ENCODE measurements at places on chromosomes 6 and 20.

GRCh38 chr6:3741477-3741871 is 10.0 kb downstream of the PXDC1 start:
- DNase-seq, result no peak

- no peak for DNase-seq
Measured at GRCh38 chr6:12709116-12709515, 7.5 kb upstream of the PHACTR1 start.

GRCh38 chr6:89970609-89971337 is 76.5 kb downstream of the GJA10 start:
- no peak for DNase-seq

DNA sequence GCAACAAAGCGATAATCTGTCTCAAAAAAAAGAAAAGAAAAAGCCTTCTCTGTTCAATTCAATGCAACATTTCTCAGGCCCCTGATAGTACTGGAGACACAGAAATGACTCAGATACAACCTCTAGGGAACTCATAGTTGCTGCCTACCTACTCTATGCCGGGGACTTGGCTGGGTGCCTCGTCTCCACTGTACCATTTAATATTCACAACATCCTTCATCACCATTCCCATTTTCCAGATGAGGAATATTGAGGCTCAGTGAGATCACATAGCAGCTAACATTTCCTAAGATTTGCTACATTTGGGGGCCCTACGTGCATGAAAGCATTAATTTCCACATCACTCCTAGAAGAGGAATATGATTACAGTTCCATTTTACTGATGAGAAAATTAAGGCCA is 7.5 kb downstream of the NOL4L start:
- DNase-seq, result no peak

GRCh38 chr20:602111-602970 is 7.8 kb downstream of the TCF15 start:
- DNase-seq, result no peak

DNA sequence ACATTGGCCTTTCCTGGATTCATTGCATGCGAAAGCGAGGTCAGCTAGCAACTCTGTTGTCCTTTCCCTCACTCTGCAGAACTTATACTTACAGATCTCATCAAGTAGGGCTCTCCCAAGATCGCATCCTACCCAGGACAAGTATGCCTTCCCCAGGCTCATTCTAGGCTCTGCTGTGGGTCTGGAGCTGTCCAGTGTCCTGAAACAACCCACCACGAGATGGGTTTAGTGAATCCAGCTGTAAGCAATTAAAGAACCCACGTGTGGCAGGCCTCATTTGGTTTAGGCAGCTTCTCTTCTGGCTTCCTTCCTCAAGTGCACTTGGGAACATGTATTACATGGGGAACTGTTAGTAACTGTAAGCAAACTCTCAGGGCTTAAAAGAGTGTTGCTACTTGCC is 406.5 kb upstream of the CHD6 start:
- no peak for DNase-seq

- no peak for DNase-seq
Measured at GRCh38 chr20:5156675-5157448, 30.1 kb downstream of the CDS2 start.

DNA sequence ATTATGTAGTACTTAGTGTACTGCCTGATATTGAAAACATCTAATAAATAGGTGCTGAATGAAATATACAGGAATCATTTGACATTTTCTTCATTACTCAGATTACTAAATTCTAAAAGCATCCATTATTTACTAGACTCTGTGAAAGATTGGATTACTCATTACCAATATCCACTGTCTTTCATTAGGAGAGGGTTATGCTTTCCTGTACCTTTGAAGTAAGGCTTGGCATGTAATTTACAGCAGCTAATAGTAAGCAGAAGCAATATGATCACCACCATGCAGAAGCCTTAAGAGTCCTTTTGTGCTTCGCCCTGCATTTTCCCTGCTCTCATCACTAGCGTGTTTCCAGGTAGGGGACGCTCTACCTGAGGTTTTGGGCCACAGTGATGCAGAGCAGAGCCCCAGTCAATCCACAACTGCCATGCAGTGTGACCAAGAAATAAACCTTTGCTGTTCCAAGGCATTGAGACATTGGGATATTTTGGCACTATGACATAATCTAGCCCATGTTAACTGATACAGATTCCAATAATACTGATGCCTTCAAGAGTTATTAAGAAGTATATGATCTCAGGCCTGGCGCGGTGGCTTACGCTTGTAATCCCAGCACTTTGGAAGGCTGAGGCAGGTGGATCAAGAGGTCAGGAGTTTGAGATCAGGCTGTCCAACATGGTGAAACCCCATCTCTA is 502.8 kb upstream of the MARCKS start:
- no peak for DNase-seq

- no peak for DNase-seq
Measured at GRCh38 chr20:3031524-3032147, 11.8 kb upstream of the GNRH2 start.

DNA sequence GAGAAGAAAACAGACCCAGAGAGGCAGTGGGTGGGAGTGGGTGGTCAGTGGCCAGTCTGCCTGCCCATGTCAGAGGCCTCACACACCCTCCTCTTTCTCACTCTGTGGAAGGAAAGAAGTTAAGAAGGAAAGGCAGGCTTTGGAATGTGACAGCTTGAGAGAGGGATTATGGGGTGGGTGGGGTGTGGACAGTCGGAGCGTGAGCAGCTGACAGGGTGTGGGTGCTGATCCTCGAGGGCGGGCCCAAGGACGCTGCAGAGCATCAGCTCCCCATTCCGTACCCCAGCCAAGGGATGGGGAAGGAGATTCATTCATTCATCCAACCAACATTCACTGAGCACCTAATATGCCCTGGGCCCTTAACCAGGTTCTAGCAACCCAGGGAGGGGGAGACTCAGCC is 4.8 kb downstream of the TGM6 start:
- no peak for DNase-seq

- no peak for DNase-seq
Measured at GRCh38 chr6:143629104-143630080, 48.4 kb upstream of the PHACTR2 start.

DNA sequence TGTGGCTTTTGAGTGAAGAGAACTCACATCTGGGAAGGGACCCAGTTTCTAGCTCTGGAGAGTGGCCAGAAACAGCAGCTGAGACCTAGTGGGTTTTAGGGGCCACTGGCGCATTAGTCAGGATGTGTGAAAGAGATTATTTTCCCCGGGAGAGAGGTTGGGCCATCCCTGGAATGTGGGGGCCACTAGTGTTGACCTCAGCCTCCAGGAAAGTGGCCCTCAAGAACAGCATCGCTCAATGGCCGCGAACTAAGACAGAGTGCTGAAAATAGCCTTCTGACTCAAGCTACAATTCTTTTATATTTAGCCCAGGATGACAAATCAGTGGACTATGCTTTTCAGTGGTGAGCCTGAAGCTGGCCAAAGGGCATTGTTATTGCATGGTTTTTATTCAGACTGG is 210.4 kb upstream of the RNF24 start:
- DNase-seq, result peak; percentile 80

Data from GOT3 (cell line).